ENCODE measurements at places on chromosomes 5 and 9.

DNA sequence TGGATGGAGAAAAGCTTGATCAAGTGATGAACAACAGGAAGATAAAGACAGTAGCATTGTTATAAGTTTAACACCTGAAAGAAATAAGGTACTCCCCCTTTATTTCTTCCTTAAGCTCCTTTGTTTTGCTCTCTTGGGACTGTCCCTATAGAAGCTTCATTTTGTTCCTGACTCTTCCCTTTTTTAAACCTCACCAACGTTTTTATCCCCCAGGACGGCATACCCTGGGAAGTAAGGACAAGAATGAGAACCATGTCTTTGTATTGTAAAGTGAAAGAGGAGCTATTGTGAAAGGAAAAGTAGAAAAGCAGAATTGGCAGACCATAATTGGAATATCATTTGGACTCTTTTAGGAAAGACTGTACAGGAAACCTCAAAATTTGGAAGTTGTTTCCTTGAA is 1368.6 kb upstream of the C9orf72 start:
- no peak for DNase-seq

GRCh38 chr9:27880635-27881034 is 307.4 kb upstream of the C9orf72 start:
- no peak for DNase-seq

GRCh38 chr5:35136386-35136785 is 88.6 kb upstream of the AGXT2 start:
- peak; percentile 89 for DNase-seq

DNA sequence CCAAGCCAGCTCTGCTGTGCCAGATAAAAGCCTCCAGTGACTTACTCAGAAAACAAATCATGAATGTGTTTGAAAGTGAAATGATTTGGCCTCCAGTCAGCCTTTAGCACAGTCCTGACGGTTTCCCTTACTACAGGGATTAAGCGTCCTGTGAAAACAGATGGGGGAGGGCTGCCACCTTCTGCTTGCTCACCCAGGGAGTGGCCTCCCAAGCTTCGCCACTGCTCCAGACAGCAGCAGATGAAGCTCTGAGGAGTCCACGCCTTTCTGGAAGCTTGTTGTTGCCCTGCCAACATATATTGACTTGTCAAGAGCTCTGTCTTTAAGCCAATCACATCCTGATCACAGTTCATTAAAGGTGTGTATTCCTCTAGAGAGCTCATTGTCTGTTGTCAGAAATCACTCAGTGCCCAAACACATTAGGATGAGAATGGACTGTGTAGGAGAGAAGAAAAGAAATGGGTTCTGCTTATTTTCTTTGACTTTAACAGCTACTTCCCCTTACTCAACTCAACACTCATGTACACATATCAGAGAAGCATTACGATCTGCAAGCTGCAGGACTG is 4.9 kb upstream of the FYB1 start:
- DNase-seq: no peak

DNA sequence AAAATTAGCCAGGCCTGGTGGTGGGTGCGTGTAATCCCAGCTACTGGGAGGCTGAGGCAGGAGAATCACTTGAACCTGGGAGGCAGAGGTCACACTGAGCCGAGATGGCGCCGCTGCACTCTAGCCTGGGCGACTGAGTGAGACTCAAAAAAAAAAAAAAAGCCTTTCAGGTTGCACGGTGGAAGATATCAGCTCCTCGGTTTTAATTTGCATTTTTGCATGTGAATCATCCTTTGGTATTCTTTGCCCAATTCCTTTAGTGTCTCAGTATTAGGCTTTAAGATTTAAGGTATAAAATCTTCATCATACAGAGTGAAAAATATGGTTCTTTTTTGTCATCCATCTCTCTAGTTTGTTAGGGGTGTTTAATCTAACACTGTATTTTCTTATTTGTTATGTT is 173.6 kb upstream of the S1PR3 start:
- no peak for DNase-seq

- DNase-seq: no peak
Measured at GRCh38 chr5:126695091-126695490, 81.8 kb upstream of the LMNB1 start.

DNA sequence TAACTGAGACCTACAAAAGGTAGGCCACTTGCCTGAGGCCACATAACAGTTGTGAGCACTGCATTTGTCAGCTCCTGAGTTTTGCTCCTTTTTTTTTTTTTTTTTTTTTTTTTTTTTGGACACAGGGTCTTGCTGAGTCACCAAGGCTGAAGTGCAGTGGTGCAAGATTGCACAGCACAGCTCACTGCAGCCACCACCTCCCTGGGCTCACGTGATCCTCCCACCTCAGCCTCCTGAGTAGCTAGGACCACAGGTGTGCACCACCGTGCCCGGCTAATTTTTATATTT is 37.1 kb downstream of the LAMC3 start:
- DNase-seq: no peak

DNA sequence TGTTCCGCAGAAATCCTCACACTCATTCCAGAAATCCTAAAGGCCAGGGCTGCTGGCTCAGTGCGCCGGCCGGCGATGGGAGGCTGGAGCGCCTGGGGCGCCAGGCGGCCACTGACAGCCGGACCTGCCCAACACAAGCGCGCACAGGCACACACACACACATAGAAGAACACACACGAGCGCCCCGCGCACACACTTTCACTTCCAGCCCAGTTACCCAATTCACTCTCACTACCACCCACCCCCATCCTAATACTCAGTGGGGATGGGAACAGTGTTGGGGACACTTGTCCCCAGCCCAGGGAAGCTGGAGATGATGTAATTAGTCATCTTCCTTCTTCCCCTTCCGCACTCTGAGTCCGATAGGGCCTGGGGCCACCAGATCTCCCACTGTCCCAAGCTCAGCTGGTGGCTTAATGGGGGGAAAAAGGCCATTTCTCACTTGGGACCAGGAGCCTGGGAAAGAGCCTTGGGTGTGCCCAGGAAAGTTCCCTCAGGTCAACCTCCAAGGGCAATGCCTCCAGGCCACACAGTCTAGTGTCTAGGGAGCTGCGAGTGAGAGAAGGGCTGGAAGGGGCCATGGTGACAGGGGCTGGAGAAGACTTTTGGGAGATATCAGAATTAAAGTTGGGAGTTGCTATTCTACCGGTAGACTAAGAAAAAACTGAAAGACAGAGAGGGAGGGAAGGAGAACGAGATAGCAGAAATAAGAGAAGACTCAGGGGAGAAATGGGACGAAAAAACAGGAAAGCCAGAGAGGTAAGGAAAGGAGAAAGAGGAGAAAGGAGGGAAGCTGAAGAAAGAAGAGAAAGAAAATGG is 1.7 kb downstream of the EBF1 start:
- no peak for DNase-seq

- peak; percentile 2 for DNase-seq
Measured at GRCh38 chr9:34139477-34140146, 13.1 kb upstream of the DCAF12 start.

- DNase-seq: no peak
Measured at GRCh38 chr5:139146809-139147482, 51.2 kb downstream of the SIL1 start.

GRCh38 chr9:34457266-34458012 is 931 bp downstream of the FAM219A start:
- DNase-seq: peak; percentile 4

- DNase-seq: no peak
Measured at GRCh38 chr9:35490910-35491465, 1.1 kb downstream of the RUSC2 start.

GRCh38 chr9:125646621-125647100 is 60.3 kb downstream of the MAPKAP1 start:
- no peak for DNase-seq

All from T1000 (cell line).